ENCODE measurements at places on chromosomes 4 and X. TPM values are rescaled to one million over a fixed set of nuclear protein-coding genes. Genes with fewer than 3 reads are reported as not detected.

LANCL3 gene
- total RNA-seq = not detected

MAGEA10 gene
- total RNA-seq = not detected

TLR2 gene
- under 0.01 TPM for total RNA-seq

SYN1 gene
- total RNA-seq = under 0.01 TPM

PNMA6A gene
- 0.18 TPM for total RNA-seq

F11 gene
- total RNA-seq = not detected

AADAT gene
- total RNA-seq = 4.7 TPM

PDGFC gene
- total RNA-seq = 90.7 TPM

LEF1 gene
- total RNA-seq = 0.56 TPM

SGCB gene
- 25.8 TPM for total RNA-seq

FAM47A gene
- not detected for total RNA-seq

GRPR gene
- 16.4 TPM for total RNA-seq

C1GALT1C1 gene
- 22.5 TPM for total RNA-seq

SMR3B gene
- total RNA-seq = not detected

YY2 gene
- total RNA-seq = 0.72 TPM

GPR173 gene
- total RNA-seq = 1.1 TPM

FHDC1 gene
- under 0.01 TPM for total RNA-seq

TMEM271 gene
- total RNA-seq = not detected

RIBC1 gene
- total RNA-seq = 0.36 TPM

PALLD gene
- total RNA-seq = 112 TPM

HPGDS gene
- not detected for total RNA-seq

SRPX gene
- total RNA-seq = 39.2 TPM

GPRASP3 gene
- 8.1 TPM for total RNA-seq

MAML3 gene
- 0.90 TPM for total RNA-seq

TMPRSS11B gene
- total RNA-seq = not detected

PPP4R3C gene
- not detected for total RNA-seq

NLRP2B gene
- not detected for total RNA-seq

CT45A10 gene
- total RNA-seq = not detected

SSX2 gene
- total RNA-seq = not detected

ENPP6 gene
- not detected for total RNA-seq

NEUROG2 gene
- not detected for total RNA-seq

CPE gene
- 3.6 TPM for total RNA-seq

GRIA3 gene
- not detected for total RNA-seq

ZDHHC15 gene
- not detected for total RNA-seq

TCEAL6 gene
- total RNA-seq = not detected

PRSS12 gene
- total RNA-seq = 62.2 TPM

LETM1 gene
- 68.0 TPM for total RNA-seq

GPAT3 gene
- 5.3 TPM for total RNA-seq

Measured in IMR-90 (cell line).